ENCODE measurements at places on chromosomes 7 and 10.

- no peak for DNase-seq
Observed at GRCh38 chr7:31487071-31487470, 26.8 kb upstream of the ITPRID1 start.

GRCh38 chr7:101553771-101554445 is 75.2 kb downstream of the MYL10 start:
- DNase-seq, result no peak

- no peak for DNase-seq
Observed at GRCh38 chr10:369221-369683, 234.0 kb downstream of the ZMYND11 start.

DNA sequence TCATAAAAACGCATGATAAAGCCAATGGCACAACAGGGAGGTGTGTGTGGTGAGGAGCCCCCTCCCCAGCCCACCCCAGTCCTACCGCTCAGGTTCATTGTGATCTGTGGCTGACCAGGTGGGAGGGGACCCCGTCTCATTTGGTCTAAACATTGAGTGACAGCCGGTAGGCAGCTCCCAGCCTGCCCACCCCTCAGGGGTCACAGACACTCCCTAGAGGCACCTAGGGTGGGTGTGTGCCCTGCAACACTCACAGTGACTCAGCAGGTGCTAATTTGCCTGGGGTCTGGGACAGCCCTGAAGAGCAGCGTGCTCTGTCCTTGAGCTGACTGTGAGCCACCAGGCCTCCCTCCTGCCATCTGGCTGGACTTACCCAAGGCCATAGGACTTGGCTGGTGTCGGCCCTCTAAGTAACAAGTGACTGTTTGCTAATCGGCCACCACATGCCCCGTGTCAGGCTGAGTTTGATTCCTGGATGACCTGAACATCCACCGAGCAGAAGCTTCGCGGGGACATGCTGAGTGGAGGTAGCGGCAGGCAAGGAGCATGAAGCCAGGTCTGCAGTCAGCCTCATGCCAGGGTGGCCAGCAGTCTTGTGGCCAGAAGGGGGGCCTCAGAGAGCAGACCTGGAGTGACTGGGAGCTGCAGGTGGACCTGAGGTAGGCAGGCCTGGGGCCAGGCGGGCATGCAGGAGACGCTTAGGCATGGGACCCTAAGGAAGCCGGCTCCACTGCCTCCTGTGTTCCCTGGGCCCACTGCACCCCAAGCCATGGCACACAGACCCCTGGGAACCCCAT is 282.3 kb upstream of the SHH start:
- DNase-seq, result no peak

DNA sequence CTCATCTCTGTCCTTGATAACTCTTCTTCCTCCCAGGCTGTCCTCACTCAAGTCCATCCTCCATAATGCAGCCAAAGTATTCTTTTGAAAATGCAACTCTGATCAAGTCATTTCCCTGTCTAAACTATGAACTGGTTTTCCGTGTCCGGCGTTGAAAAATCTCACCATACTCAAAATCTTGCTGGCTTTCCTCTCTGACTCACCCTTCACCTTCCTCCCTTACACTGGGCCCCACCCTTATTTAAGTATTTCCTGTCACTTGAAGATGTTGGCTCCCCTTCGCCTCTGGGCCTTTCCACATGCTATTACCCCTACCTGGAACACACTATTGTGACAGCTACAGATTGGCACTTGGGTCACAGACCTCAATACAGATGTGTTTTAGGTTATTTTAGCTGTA is 515.6 kb downstream of the INHBA start:
- no peak for DNase-seq

GRCh38 chr7:120168066-120168465 is 104.9 kb upstream of the KCND2 start:
- DNase-seq, result no peak

- peak; percentile 11 for DNase-seq
Observed at GRCh38 chr7:32206987-32207386, 136.8 kb upstream of the PDE1C start.
